ENCODE measurements at places on chromosomes 11 and 22.

- no peak for DNase-seq
These were observed 1.0 kb downstream of the POU2AF3 start for GRCh38 chr11:111299101-111300026.

DNA sequence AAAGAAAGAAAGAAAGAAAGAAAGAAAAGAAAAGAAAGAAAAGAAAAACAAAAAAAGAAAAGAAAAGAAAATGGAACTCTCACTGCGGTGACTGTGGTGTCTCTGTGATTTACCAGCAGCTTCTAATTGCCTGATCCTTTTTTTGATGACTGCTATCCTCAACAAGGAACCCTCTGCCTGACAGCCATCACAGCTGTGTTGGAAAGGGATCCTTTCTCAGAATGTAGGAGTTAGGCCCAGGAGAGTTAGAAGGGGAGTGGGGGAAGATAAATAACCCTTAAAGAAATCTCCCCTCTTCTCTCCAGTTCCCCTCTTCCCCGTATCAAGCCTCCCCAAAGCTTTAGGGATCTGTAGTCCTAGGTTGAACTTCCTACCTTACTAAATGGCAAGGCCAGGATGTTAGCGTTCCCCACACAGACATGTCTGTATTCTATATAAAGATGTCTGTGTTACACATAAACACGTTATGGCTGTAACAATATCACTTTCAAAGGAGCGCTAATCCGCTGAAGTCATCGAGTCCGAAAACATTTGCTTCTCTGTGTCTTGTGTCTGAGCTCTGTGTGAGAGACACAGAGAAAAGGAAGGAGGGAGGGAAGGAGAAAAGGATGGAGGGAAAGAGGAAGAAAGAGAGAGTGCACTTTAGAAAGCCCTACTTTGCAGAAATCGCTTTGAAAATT is 26.8 kb upstream of the WT1 start:
- DNase-seq: no peak

GRCh38 chr11:46367244-46367915 is 14.1 kb upstream of the MDK start:
- DNase-seq: no peak

GRCh38 chr11:13949876-13950275 is 12.6 kb upstream of the SPON1 start:
- DNase-seq: no peak

GRCh38 chr22:41682033-41682807 is 6.4 kb downstream of the SNU13 start:
- DNase-seq: peak; percentile 59

All from thymus (tissue), 14 donors.